Putamen (tissue), 1 donor: ENCODE measurements at places on chromosomes 4 and X.
A peak's percentile ranks its signal among the peaks of the same experiment; 100 is the strongest.

DNA sequence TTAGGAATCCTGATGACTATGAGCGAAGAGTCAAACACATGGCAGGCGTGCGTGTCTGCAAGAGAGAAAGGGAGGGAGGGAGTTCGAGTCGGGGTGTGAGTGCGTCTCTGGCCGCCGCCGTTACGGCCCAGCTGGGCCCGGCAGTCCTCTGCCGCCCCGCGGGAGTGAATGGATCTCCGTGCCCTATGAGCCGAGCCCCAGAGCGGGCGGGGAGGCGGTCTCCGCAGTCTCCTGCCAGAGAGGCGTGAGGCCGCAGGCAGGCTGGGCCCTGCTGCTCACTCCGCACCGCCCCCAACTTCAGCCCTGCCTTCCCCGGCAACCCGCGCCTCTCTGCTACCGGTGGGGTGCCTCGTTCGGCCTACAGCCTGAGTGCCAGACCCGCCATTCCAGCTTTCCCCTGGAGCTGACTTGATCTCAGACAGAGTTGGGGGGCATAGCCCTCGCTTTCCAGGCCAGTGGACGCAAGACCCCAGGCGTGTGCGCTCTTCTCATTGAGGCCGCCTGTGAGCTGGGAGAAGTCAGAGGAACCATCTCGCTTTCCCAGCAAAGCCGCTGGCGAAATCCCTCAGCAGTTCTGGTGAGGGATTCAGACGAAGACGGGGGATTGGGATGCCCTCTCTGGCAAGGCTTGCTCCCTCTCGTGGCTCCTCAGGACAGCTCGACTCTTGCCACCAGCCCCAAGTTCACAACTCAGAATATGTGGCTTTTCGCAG is 1.4 kb downstream of the SLC16A2 start:
- peak; percentile 50 for DNase-seq

DNA sequence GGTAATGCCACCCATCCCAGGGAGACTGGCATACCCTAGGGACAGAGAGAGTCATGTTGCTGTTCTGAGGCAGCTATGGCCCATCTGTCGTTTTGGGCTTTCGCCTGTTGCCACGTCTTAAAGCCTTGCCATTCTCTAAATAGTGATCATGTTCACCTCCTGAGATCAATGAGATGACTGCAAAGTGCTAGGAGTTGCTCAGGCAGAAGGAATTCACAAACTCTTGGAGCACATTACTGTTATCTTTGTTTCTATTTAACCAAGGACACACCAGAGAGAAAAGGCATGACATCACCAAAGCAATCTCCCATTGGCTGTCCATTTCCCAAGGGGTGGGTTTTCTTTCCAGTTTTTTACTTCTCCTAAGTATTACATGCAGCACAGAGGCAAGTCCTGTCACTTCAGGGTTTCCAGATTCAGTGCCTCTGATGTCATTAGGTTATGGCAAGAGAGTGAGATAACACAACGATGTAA is 37.1 kb upstream of the SETD7 start:
- no peak for DNase-seq

GRCh38 chrX:21838937-21839333 is 482 bp upstream of the MBTPS2 start:
- peak; percentile 1 for DNase-seq

- no peak for DNase-seq
Measured at GRCh38 chr4:141127884-141128283, 5.4 kb downstream of the RNF150 start.

DNA sequence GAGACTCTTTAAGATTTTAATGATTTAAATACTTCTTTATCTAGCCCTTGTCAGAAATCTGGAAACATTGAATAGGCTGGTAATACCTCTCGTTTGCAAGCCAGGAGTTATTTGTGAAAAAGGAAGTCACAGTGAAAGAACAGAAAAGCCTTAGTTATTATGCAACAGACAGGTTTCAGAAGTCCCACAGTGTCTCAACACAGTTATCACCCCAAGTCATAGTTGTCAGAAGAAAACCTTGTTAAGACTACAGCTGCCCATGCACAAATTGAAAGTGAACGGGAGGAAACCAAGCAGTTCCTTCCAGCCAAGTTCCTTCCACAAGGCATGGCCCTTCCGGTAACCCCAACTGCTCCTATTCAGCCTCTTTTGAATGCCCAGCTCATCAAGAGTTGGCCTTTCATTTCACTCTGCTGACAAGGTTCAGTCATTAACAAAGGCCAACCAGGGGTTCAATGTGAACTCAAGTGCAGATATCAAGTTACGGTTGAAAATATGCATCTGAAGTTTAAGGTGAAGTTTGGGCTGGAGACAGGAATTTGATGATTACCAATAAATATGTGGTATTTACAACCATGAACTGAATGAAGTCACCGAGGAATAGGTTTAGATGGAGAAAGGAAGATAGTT is 15.6 kb downstream of the ALPK1 start:
- no peak for DNase-seq

DNA sequence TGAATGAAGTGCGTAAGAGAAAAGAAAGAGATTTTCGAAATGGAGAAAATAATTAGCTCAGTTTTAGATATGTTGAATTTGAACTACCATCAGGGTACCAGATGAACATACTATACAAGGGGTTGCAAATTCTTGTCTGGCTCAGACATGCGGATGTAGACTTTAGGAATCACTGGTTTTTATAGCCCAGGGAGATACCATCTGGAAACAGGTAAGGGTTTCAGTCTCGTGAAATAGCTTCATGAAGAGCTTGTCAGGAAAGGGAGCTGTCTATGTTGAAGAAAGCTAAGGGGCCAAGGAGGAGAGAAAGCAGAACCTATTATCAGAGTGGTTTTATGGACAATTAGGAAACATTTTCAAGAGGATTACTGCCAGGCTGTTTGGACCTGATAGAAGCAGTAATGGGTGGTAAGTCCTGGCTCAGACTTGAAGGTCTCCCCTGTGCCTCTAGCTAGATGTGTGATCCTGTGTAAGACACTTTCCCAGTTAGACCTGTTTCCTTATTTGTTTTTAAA is 6.7 kb downstream of the RAB9A start:
- no peak for DNase-seq

DNA sequence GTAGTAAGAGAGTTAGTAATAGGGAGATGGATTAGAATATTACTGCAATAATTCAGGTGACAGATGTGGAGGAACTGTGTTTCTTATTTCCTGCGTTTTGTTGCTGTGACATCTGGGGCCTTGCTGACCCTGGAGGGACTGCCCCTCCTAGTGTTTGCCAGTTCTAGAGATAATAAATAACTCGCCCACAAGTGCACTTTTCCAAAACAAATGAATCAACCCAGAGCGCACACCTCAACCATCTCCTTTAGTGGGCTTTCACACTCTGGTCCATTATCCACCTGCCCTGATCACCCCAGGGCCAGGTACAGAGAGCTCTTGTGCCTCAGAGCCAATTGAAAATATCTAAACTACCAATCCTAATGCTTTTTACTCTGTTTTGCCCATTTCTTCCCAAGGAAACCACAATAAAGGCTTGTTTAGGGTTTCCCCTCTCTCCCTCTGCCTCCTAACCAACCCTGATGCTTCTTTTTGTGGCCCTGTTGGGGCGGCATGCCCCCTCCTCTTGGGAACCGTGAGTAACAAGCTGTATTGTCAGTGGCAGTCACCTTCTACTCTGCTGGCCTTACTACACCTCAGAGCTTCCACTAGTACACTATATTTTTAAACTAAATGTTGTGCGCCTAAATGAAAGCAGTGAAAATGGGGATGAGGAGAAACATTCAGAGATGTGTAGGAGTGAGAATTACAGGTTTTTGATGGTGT is 270.5 kb downstream of the TENM3 start:
- peak; percentile 15 for DNase-seq

DNA sequence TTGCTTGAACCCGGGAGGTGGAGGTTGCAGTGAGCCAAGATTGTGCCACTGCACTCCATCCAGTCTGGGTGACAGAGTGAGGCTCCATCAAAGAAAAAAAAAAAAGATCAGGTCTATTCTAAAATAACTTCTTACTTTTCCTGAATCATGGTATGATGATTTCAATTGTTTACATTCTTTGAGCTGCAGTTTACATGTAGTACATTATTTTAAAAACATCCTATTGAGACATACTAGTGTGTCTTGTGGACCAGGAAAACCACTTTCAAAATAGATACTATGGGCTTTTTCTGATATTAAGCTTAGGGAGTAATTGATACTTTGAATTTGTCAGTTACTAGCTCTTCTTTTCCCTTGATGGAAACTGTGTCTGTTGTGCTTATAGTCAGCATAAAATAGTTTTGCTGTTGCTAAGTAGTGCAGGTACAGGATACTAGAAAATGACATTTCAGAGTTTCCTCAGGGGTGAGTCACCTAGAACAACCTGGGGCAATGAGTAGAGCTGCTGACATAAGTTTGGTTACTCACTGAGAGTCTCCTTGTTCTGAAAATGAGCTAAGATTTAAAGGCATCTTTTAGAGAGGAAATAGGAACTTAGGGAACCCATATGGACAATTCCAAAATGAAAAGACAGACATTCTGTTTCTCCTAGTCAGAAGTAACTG is 53.2 kb upstream of the C4orf54 start:
- DNase-seq: no peak

DNA sequence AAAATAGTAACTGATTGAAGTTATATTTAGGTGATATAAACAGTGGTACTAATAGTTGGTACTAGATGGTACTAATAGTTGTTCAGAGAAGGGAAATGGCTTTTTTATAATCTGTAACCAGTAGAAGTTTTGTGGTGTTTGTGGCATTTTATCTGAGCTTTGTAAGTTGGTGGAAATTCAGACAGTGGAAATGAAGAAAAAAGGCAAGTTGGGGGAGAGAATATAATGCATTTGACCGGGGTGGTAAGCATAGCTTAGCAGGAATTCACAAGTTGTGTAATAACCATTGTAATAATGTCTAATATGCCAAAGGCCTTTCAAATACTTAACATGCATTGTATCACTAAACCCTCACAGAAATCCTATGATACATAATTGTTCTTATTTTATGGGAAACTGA is 36.3 kb downstream of the DTHD1 start:
- no peak for DNase-seq

DNA sequence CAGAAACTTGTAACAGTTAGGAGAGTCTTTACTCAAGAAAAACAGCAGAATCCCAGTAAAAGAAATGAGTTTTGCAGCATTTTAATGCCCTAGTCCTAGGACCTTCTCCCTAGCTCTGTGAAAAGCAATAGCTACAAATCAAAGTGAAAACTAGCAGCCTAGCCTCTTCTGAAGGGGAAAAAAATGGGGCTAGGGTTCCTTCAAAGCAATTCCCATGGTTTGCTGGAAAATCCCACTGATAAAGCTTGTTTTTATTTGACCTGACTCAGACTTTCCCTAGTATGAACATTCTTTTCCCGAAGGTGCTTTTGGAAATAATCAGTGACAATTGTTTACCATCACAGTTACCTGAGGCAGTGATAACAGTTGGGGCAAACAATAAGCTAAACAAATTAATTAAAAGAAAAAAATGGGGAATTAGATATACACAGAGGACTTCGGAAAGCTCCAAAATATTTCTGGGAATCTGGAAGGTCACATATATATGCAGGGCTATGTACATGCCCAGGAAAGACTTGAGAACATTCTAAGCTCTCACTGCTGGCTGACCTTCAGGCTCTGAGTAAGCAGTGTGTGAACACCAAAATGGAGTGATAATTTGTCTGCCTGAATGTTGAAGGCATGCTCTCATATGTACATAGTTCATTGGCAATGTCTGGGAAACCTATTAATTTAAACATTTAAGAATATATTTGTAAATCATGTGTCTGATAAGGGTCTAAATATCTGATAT is 285.9 kb downstream of the KCTD8 start:
- DNase-seq: no peak

- no peak for DNase-seq
Measured at GRCh38 chr4:2746891-2747695, 9.0 kb downstream of the TNIP2 start.

GRCh38 chrX:477441-478012 is 90.8 kb upstream of the PPP2R3B start:
- DNase-seq: no peak

GRCh38 chr4:7024336-7024890 is 18.8 kb upstream of the TADA2B start:
- DNase-seq: no peak

DNA sequence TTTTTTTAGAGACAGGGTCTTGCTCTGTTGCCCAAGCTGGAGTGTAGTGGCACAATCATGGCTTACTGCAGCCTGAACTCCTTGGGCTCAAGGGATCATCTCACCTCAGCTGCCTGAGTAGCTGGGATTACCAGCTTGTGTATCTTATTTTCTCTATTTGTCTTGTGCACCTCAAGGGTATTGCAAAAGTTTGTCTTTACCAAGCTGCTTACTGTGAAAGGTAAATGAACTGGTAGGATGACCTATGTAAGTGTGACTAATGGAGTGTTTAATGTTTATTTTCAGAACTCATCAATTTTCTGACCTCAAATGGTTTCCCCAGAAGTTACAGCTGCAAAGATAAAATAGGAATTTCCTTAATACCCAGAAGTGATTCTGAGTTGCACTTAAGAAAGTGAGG is 5.3 kb upstream of the FGA start:
- DNase-seq: no peak

- DNase-seq: no peak
Measured at GRCh38 chr4:5711479-5712184, 631 bp downstream of the EVC start.

- no peak for DNase-seq
Measured at GRCh38 chrX:68574240-68574639, 73.2 kb upstream of the STARD8 start.

DNA sequence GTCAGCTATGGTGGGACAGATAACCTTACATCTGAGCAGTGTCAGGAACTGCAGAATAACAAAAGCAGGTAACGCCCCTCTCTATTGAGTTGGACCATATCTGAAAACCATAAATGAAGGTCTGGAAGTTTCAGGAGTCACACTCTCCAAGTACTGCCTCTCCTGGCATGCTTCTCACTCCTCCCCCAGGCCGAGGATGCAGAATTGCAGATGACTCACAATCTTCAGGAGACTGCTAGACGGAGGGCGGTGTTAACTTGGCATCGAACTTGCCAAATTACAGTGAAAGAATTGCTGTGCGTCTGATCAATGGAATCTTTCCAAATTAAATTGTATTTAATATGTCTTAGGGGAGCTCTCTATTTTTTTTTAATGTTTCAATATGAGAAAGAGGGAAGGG is 67.1 kb upstream of the TRIM2 start:
- peak; percentile 52 for DNase-seq

DNA sequence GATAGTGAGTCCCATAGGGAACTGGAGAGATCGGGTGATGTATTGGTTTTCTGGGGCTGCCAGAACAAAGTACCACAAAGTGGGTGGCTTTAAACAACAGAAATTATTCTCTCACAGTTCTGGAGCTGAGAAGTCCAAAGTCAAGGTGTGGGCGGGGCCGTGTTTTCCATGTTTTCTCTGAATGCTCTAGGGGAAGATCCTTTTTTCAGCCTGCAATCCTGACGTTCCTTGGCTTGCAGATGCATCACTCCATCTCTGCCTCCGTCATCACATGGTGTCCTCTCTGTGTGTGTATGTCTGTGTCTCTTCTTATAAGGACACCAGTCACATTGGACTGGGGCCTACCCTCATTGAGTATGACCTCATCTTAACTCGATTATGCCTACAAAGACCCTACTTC is 7.9 kb upstream of the GPM6B start:
- no peak for DNase-seq

- DNase-seq: no peak
Measured at GRCh38 chrX:48937054-48937907, 18.5 kb upstream of the PIM2 start.
